Neuronal stem cell (in vitro differentiated cells): ENCODE measurements at places on chromosomes 1 and 21.

DNA sequence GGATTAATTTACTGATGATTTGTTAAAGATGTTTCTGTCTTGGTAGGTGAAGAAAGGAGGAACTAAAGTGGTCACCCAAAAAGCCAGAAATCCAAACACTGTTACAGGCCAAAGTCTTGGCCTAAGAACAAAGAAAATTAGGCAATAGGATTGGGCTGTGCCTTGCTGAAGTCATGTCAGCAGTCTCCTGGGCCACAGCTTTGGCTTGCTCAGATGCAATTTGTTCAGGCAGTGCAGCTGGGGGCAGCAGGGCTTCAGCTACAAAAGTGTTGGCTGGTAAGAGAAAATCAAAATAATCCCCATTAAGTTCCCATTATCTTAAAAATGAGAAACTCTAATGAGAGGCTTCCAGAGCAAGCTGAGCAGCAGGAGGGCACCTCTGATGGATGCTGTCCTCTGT, 14.0 kb upstream of the RAP1A start:
- no peak for DNase-seq

GRCh38 chr1:76725864-76726619, 141.2 kb upstream of the ST6GALNAC5 start:
- no peak for DNase-seq

DNA sequence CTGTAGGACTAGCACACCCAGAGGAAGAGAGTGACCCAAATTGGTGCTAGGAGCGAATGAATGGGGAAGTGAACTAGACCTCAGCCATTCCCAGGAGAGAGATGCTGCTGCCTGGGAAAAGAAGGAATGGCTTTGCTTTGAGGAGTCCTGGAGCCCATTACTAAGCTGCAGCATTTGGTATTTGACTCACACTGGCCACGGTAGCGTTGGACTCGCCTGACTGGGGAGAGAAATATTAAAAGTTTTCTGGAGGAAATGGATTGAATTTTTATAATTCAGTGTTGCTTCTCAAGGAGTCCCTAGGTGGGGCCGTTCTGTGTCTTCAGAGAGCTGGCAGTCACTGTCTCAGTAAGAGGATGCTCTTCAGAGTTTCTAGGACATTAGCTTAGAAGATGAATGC, 40.2 kb downstream of the PIK3CD start:
- no peak for DNase-seq

- no peak for DNase-seq
Observed at GRCh38 chr1:98323388-98323787, 338.1 kb upstream of the SNX7 start.

DNA sequence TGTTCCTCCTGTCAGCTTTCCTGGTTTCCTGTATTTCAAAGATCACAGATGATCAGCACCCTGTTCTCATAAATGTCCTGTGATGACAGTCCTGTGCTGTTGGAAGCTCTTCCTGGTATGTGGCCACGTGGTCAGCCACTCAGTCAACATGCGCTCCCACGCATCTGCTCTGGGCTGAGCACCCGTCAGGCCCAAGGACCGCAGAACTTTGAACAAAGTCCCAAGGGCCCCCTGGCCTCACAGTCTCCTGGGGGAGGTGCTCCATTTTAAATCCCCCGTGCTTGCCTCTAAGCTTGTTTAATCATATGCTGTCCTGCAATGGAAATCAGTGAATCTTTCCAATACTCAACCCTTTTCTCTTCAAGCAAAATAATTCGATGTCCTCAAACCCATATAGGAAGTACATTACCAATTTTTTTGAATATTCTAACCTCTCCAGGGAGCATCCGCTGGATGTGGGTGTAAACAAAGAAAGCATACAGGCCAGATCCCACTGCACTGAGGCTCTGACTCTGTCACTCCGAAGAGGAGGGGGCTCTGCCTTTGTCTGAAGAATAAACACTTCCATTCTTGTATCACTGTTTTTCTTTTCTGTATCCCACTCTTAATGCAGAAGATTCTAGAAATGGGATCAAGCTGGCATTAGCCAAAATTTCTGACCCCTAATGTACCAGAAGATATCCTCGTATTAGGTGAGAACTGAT, 250.3 kb downstream of the SDCCAG8 start:
- DNase-seq = no peak

- no peak for DNase-seq
Observed at GRCh38 chr1:214386747-214387146, 105.8 kb downstream of the SMYD2 start.

GRCh38 chr1:229596925-229597699, 28.8 kb downstream of the TAF5L start:
- no peak for DNase-seq

DNA sequence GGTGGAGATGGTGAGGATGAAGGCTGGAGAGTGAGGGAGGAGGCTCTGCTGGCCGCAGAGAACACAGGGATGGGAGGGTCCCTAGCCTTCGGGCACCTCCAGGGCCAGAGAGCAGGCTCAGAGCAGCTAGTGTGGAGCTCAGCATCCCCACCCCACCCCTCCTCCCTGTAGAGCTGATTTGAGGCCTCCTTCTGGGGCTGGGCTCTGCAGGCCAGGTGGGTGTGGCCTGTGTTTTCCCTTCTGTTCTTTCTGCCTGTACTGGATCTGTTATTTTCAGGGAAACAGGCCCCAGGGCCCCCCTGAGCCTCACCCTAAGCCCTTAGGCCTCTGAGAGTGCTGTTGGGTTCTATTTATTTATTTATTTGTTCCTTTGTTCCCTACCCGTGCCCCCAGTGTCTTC, 44.8 kb downstream of the TMCC2 start:
- DNase-seq = no peak

DNA sequence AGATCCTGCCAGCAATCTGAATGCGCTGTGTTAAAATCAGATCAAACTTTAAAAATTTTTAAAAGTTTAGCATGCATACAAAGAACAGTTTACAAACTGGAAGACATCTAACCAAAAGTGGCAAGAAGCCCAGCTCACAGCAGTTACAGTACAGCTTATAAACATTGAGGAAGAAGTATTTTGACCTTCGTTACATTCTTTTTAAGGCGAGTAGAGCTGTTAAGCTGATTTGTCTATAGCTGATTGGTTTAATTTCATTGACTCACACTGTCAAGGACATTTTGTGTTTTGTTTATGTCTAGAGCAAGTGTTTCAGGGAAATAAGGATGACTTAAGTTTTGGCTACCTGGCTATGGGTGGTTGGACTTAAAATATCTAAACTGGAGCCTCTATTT, 3.0 kb upstream of the PGM1 start:
- no peak for DNase-seq

DNA sequence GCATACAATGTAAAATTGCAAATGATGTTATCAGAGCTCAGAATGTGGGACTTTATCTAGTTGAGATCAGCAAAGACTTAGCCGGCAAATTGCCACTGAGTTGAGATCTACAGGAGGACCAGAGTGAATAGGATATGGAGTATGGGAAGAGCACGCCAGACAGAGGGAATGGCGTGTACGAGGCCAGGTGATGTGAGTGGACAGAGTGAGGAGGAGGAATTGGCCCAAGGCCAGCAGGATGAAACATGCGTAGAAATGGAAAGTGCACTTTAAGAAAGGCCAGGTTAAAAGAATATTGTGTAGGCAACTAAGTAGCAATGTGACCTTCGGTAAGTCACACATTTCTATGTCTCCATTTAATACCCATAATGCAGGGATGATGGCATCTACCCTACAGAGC, 211.0 kb downstream of the ZP4 start:
- no peak for DNase-seq

DNA sequence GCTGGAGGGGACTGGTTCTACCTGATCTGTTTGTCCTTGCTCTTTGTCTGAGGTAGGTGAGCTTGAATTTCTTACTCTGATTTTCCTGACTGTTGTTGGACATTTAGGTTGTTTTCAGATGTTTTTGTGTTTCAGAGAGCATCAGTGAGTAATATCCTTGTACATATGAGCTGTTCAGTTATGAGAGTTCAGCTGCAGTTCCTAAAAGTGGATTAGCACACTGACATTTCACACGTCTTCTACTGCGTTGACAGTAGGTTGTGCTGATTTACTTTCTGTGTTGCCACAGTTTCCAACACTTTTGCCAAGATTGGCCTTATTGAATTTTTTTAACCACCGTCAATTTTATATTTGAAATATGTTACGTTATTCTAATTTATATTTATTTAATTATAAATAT, 27.7 kb downstream of the CXADR start:
- no peak for DNase-seq

DNA sequence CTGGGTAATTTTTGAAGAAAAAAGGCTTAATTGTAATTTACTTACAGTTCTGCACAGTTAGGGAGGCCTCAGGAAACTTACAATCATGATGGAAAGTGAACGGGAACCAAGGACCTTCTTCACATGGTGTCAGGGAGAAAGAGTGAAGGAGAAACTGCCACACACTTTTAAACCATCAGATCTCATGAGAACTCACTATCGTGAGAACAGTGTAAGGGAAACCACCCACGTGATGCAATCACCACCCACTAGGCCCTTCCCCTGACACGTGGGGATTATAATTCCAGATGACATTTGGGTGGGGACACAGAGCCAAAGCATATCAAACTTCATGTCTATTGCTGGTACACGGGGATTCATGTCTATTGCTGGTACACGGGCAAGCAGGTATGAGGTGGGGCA, 5.3 kb upstream of the SFT2D2 start:
- DNase-seq = no peak

- no peak for DNase-seq
Observed at GRCh38 chr1:245503548-245503947, 348.8 kb downstream of the KIF26B start.

GRCh38 chr1:105934806-105935205, 1121.7 kb upstream of the PRMT6 start:
- no peak for DNase-seq

- DNase-seq = no peak
Observed at GRCh38 chr1:109721042-109721441, 9.0 kb downstream of the GSTM5 start.

DNA sequence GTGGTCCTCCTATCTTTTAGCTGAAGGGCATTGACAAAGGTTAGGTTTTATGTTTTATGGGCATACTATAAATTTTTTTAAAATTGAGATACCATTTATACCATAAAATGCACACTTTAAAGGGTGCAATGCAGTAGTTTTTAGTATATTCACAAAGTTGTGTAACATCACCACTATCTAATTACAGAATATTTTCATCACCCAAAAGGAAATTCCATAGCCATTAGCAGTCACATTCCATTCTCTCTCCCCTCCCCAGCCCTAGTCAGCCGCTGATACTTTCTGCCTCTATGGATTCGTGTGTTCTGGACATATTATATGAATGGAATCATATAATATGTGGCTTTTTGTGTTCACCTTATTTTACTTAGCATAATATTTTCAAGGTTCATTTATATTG, 135.8 kb upstream of the B3GALT2 start:
- DNase-seq = no peak

GRCh38 chr1:4681026-4681425, 26.6 kb downstream of the AJAP1 start:
- DNase-seq = no peak

DNA sequence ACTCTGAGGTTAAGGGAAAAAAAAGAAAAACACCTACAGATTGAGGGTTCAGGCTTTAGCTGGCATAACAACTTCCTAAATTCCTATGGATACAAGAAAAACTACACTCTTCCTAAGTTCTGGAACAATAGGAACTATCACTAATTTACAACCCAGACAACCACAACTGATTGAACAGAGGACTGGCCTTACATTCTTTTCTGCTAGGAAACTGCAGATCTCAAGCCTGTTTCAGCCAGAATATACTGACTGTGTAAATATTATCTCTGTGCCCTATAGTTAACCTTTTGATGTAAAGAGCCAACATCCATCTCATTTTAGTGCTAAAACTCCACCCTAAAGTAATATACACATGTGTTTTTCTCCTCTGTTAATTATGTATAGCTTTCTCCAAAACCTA, 1186.5 kb upstream of the TMPRSS15 start:
- no peak for DNase-seq

- no peak for DNase-seq
Observed at GRCh38 chr1:46537651-46538050, 13.8 kb downstream of the KNCN start.
